ENCODE measurements at places on chromosomes 7 and 10.

- no peak for DNase-seq
Observed at GRCh38 chr10:71083716-71083975, 128.7 kb upstream of the UNC5B start.

GRCh38 chr7:111383133-111383532 lies 179.2 kb downstream of the IMMP2L start:
- DNase-seq: no peak

GRCh38 chr10:78523453-78523852 lies 489.8 kb downstream of the RPS24 start:
- DNase-seq: no peak

GRCh38 chr10:98340261-98340939 lies 72.4 kb upstream of the LOXL4 start:
- no peak for DNase-seq

GRCh38 chr7:118076564-118076963 lies 107.4 kb upstream of the LSM8 start:
- no peak for DNase-seq

All from stimulated activated CD4-positive, alpha-beta T cell treated with anti-CD3 and anti-CD28 coated beads, TNF-alpha, amount 100 ng/mL, for 24 hours (primary cell).